GM19239 (cell line): ENCODE measurements at places on chromosomes 1 and 21.

- no peak for DNase-seq
These were observed 20.6 kb upstream of the APOBEC4 start for GRCh38 chr1:183673605-183674323.

GRCh38 chr1:44790968-44791801 lies 3.2 kb upstream of the BEST4 start:
- no peak for DNase-seq

DNA sequence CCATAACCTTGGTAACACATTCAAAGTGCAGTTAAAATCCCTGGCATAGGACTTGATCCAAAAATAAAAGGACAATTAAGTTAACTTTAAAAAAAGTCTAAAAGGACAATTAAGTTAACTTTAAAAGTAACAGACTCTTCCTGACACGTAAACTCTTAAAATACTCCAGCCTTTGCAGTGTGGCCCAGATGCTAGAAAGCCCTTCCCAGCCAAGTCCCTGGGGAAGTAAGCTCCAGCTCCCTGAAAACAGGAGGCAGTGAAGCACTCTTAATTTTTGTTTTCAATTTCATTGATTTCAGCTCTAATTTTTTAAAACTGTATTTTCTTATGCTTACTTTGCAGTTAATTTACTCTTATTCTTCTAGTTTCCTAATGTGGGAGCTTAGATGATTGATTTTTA lies 5.1 kb upstream of the AIM2 start:
- DNase-seq = no peak

DNA sequence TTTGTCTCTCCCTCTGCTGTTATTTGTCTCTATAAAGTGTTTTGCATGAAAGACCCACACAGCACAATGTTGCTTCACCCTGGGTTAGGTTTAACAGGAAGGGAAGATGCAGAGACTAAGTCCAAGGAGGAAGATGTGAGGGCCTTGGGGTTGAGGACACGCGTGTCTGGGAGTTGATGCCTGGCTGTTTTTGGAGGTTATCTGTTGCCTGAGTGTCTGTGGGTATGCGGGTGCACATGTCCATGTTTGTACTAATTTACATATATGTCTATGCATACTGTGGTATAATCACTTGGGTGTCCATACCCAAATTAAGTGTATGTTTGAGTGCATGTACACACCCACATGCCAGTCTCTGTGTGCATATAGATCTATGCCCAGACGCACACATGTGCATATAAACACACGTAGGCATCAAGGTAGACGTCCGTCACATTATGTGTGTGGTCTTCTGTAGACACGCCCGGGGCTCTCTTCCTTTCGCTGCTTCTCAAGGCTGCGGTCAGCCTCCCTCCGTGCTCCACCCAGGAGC lies 962 bp upstream of the MAN1C1 start:
- no peak for DNase-seq
